ENCODE measurements at places on chromosomes 5 and 9.

GRCh38 chr9:96033896-96034295, 158.4 kb downstream of the ERCC6L2 start:
- DNase-seq = no peak

- no peak for DNase-seq
These were observed 303.6 kb upstream of the ZNF608 start for GRCh38 chr5:125049721-125050702.

DNA sequence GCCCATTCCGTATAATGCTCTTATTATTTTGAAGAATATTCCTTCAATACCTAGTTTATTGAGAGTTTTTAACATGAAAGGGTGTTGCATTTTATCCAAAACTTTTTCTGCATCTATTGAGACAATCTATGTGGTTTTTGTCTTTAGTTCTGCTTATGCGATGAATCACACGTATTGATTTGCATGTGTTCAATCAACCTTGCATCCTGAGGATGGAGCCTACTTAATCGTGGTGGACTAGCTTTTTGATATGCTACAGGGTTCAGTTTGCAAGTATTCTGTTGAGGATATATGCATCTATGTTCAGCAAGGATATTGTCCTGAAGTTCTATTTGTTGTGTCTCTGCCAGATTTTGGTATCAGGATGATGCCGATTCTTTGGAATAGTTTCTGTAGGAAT, 1070.3 kb upstream of the CDH18 start:
- no peak for DNase-seq

GRCh38 chr9:136856541-136857141, 4.5 kb downstream of the MAMDC4 start:
- DNase-seq = no peak
